ENCODE measurements at places on chromosomes 4 and X.

DNA sequence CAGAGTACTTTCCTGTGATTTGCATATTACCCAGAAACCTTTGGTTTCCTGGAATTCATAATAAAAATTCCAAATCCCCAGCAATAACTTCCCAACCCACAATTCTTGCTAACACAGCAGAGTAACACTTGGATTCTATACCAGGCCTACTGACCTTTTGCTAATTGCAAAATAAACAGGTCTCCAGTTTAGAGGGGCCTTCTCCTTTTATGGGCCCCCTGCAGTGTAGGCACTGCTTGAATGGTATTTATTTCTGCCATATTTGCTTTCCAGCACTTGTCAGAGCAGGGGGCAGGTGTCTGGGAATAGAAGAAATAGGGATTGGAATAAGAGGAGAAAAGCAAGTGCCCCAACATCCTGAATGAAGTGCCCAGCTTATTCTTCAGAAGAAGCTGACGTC, 25.3 kb upstream of the GPC3 start:
- DNase-seq: no peak

DNA sequence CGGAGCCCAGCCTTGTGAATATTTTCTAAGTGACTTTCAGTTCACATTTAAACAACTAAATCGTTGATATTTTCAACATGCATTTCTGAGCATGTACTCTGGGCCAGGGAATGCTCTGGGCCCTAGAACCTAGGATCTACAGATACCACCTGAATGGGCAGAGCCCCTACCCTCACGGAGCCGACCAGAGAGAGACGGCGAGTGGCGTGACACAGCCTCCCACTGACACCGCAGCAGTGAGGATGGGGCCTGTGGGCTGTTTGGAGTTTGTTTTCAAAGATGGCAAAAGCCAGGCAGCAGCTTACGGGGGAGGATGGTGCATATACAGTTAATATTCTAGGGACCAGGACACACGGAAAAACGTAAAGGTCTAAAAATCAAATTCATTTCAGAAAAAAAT, 17.7 kb downstream of the NELFA start:
- no peak for DNase-seq

DNA sequence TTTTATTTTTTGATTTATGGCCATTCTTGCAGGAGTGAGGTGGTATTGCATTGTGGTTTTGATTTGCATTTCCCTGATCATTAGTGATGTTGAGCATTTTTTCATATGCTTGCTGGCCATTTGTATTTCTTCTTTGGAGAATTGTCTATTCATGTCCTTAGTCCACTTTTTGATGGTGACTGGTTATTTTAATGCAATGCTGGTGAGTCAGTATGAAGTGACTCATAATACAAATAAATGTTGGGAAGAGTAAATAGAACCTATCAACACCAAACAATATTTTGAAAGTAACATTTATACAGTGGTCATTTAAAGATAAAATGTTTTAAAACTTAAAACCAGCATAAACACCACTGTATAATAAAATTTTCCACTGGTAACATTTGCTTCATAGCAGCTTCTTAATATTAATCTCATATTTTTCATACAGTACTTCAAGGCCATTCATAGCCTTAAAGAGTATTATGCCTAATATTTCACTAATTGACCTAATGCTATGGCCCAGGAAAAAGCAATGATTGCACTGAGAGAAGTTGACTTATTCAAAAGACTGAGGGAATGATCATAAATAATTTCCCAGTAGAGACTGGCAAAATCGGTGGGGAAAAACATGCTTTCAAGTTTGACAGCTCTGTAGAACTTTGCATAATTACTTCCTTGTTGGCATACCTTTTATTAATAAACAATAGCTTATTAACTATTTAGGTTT, 33.9 kb downstream of the CASK start:
- DNase-seq: peak; percentile 10

GRCh38 chrX:117990438-117990837, 126.2 kb downstream of the KLHL13 start:
- peak; percentile 31 for DNase-seq

GRCh38 chr4:31737419-31737818, 1017.2 kb downstream of the PCDH7 start:
- no peak for DNase-seq

DNA sequence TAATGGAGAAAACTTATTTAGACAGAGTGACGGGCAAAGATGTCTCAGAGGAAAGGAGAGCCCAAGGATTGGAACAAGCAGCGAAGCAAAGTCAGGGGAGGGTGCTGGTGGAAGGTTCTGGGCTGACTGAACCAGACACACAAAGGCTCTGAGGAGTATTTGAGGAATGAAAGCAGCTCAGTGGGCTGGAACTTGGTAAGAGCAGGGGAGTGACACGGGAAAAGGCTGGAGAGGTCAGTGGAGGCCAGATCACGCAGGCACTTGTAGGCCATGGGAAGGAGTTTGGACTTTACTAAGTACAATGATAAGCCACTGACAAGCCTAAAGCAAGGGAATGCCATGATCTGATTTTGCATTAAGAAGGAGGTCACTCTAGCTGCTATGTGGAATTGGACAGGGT, 71.4 kb downstream of the TSC22D3 start:
- DNase-seq: no peak

DNA sequence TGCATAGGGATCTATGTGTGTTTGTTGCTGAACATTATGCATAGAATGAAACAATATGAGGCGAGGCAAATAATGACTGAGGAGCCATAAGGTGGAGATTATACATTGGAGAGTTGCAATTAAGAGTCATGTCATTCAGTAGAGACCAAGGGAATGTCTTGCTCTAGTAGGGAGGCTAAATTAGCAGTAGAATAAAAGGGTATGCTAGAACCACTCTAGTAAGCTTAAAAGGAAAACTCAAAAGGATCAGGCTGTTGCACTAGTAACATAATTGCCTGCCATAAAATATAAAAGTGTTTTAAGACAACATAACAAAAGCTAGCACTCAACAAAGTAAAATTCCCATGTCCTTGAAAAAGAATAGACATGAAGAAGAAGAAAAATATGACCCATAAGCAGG, 586.2 kb upstream of the DIAPH2 start:
- no peak for DNase-seq

DNA sequence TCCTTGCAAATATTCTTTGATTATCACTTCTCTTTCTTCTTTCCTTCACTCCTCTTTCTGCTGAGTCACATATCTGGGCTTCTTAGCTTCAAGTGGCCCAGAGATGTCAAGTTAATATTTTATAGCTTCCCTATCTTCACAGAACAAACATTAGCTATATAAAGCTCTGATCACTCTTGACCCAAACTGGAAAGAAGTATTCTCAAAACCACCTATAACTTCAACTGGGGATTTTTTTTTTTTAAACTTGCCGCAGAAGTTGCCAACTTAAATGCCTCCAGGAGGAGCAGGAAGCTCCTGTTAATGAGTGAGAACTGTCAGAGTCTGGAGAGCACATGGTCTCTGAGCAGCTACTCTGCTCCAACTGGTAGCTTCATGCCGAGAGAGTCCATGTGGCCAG, 233.3 kb upstream of the EDNRA start:
- no peak for DNase-seq

DNA sequence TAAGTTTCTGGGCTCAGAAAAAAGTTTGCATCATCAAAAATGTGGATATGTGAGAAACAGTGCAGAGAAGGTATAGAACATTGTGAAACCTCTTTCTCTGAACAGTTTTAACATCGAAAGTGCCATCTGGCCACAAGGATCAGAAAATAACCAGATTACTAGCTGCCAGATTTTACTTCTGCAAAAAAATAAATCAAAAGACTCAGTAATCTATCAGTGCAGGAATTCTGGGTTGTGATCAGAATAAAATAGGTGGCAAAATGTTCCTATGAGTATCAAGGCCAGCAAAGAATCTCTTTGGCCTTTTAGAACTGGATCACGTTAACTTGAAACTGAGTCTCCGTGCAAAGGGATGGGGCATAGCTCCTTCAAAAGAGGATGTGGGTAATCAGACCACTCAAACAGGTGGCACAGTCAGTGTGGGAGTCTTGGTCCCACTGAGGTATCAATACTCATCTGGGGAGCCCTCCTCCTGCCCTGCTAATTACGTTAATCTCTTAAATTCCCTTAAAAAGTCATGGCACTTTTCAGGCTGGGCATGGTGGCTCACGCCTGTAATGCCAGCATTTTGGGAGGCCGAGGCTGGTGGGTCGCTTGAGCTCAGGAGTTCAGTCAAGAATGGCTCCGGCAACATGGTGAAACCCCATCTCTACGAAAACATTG, 26.7 kb upstream of the RBM47 start:
- no peak for DNase-seq

DNA sequence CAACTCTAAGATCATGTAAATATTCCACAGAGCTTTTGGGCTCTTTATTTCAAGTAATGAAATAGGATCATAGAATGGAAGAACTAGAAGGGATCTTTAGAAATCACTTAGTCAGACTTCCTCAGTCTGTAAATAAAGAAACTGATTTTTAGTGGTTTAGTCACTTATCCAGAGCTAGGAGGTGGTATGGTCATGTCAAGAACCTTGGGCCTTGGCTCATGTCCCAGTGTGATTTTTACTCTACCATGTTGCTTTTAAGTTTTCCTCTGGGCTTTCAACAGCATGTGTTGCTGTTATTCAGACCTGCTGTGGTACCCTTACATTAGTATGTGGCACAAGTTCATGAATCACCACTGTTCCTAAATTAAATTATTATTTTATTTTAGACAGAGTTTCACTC, 184.9 kb downstream of the FRAS1 start:
- no peak for DNase-seq

- DNase-seq: no peak
These were observed 38.9 kb downstream of the ATP8A1 start for GRCh38 chr4:42618023-42618422.

GRCh38 chr4:186249785-186250754, 15.9 kb upstream of the F11 start:
- peak; percentile 29 for DNase-seq

DNA sequence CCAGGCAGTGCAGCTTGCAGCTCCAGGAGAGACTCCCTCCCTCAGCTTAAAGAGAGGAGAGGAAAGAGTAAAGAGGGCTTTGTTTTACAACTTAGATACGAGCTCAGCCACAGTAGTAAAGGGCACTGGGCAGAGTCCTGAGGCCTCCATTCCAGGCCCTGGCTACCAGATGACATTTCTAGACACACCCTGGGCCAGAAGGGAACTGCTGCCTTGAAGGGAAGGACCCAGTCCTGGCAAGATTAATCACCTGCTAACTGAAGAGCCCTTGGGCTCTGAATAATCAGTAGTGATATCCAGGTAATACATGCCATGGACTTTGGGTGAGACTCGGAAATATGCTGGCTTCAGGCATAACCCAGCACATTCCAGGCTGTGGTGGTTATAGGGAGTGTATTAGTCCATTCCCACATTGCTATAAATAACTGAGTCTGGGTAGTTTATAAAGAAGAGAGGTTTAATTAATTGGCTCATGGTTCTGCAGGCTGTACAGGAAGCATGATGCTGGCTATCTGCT, 15.3 kb upstream of the SLC16A2 start:
- DNase-seq: no peak

GRCh38 chr4:186689476-186689875, 34.2 kb downstream of the FAT1 start:
- no peak for DNase-seq

DNA sequence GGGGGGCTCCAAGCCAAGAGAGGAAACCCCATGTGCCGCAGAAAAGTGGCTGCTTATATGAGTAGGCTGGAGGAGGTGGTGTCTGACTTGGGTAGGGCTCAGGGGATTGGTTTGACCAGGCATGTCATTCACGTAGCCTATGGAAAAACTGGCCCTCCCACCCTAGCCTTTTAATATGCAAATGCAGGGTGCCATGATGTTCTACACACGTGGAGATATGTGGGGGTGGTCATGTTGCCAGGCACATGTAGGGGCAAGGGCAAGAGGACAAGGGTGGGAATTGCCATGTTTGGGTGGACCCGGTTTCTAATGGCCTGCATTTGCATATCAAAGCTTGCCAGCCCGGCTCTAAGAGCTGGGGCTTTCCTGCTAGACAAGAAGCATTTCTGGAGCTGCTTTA, 86.9 kb upstream of the SHISA3 start:
- DNase-seq: no peak

GRCh38 chr4:94650134-94650495, 107.6 kb upstream of the BMPR1B start:
- no peak for DNase-seq

DNA sequence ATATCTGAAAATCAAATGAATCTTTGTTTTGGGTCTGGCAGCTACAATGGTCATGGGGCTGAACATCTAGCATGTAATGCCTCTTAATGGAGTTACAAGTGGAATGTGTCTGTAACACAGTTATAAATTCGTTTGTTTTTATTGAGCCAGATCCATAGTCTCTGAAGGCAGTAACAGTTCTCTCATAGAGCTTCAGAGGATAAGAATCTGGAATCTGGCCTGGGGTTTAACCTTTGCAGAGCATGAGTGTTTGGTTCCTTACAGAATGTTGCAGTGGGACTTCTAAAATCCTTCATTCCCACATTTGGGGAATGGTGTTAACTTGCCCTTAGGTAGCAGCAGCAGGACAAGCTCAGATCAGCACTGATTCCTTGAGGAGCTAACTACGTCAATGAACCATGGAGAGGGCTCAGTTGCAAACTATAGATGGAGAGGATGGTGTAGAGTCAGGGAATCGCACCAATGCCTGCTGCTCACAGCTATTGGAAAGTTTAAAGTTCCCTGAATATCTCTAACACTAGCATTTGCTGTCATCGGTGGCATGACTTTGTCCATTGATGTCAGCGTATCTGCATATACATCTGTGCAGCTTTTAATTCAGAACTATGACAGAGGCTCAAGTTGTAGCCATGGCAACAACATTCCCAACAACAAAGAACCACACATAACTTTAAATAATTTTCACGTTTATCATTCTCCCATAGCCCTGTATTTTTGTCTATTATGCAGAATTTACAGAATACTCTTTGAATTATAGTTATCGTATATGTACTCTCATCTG, 72.2 kb downstream of the RASGEF1B start:
- DNase-seq: no peak

- no peak for DNase-seq
These were observed 388.2 kb downstream of the OPHN1 start for GRCh38 chrX:68045008-68045577.

- DNase-seq: no peak
These were observed 49.6 kb downstream of the KIT start for GRCh38 chr4:54707406-54707805.

DNA sequence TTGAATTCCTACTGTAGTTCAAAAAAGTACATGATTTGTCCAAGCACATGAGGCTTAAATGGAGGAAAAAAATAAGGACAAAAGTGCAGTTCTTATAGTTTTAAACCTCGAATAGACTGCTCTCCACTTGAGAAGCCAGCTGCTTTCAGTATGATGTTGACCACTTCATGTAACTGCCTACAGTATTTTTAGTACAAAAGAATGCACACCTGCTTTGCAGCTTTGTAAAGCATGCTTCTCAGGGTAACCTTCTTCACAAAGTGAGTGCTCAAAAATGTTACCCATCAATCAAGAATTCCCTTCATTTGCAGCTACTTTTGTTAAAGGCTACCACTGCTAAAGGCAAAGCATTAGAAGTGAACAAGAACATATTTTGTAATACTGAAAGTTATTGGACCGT, 83.4 kb upstream of the FAM47B start:
- DNase-seq: no peak

DNA sequence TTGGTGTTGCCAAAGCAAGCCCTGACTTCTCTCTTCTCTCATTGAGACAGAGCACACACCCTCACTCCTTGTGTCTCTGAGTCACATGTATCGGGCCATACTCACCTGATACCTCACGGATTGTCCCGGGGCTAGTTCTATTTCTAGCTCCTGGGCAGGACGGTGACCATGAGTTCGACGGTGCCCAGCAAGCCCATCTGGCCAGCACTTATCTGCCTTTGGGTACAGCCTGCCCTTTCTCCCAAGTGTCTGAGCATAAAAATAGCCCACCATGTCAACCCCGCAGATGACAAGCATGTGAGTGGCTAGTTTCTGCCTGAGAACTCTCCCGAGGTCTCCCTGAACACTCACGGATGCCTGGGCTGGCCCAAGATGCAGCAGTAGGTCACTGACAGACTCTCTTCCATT, 158.5 kb downstream of the DHRSX start:
- DNase-seq: peak; percentile 9

All from RWPE1 (cell line).